CD4-positive, alpha-beta T cell treated with Interleukin-17A for 4 hours (primary cell): ENCODE measurements at places on chromosomes 16 and 17.

- DNase-seq: no peak
Measured at GRCh38 chr16:88315543-88316105, 67.1 kb upstream of the ZNF469 start.

- DNase-seq: peak; percentile 61
Measured at GRCh38 chr17:55576996-55577586, 65.8 kb upstream of the SMIM36 start.

GRCh38 chr16:78566397-78567073, 467.1 kb downstream of the WWOX start:
- DNase-seq: peak; percentile 6

DNA sequence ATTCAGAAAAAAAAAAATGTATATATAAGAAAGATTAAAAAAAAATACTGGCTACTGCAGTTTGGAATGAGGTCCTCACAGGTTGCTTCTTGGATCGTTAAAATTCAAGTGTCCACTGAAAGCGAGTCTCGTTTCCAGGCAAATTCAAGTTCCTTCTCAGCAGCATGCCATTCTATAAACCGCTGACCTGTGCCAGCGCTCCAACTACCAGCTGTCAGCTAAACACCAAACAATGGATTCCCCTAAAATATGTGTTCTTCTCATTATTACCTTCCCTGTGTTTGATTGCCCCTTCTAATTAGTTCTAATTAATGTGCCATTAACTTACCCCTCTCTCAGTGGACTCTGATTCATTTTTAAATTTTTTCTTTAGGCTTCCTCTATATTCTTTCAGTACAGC, 92.4 kb downstream of the DNAH9 start:
- DNase-seq: no peak

DNA sequence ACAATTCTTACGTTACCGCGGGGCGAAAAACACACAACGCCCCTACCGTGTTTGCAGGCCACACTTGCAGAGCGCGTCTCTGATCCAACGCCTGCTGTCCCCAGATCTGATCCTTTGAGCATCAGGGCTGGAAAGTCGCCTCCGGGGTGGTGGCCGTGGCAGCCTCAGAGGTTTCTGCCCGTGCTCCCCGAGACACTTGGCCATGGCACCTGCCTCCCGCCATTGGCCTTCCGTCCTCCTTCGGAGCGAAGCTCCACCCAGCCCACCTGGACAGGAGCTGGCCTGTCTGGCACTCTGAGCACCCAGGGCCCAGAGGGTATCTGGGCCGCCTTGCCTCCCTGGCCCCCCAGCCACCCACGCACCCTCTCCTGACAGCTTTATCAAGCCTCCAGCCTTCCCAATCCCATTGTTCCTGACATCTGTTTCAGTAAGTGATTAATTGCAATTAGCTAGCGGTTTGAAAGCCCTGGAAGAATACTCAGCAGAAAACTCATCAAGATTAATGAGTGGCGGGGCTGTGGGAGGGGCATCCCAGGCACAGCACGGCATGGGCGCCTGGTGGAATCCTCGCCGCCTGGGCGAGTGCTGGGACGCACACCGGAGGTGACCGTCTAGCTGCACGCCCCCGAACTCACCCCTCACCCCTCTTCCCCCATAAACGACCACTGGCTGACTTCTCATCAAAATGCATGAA, 181.5 kb upstream of the GSE1 start:
- DNase-seq: no peak

GRCh38 chr17:79843474-79843815, 4.2 kb upstream of the CBX4 start:
- DNase-seq: peak; percentile 40

- no peak for DNase-seq
Measured at GRCh38 chr17:38731526-38732294, 1.6 kb downstream of the CISD3 start.

- no peak for DNase-seq
Measured at GRCh38 chr17:1709403-1709951, 700 bp downstream of the TLCD2 start.

DNA sequence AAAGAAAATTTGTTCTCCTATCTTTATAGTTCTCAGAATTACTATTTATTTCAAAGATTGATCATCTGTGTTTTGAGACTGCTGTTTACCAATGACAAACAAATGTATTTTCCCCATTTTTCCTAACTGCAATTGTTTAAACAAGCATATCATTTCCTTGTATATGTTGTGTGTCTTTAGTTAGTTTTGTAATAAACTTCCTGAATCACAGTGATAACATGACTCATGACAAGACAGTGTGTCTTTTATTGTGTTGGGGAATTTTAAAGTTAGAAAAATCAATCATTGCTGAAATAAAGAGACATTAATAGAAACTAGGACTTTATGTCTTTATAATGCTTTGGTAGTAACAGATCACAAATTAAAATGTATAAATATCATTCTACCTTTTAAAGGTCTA, 348.5 kb downstream of the KCNJ2 start:
- no peak for DNase-seq

DNA sequence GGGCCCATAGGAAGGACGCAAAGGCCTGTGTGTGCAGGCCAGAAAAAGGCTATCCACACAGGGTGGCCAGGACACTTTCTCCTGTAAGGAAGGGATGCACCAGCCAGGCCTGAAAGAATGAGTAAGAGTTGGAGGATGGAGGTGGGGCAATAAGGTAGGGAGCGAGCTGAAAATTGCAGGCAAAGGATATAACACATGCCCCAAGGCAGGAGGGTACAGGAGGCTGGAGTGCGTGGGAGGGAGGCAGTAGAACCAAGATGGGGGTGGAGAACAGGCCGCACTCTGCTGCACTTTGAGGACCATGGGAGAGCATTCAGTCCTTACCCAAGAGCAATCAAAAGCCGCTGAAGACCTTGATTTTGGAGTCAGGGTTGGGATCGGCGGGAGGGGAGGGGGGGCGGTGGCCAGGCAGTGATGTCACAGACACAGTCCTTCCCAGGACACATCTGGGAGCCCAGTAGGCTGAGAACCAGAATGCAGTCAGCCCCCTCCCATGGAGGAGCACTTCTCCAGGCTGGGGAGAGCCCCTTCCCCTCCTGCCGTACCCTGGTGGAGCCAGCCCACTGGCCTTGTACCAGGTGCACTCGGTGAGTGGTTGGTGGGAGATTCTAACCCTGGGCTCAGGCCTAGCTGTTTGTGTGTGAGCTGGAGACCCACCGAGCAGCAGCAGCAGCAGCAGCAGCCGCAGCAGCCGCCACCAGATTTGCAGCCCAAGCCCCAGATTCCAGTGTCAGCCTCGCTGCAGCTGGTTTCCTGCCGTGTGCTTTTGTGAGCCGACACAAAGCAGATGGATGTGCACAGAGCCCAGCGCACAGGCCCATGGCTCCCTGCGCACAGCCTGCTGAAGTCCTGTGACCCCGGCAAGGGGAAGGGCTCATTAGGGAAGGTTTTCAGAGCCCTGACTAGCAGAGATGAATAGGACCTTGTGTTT, 17.5 kb downstream of the ANKRD40 start:
- no peak for DNase-seq

DNA sequence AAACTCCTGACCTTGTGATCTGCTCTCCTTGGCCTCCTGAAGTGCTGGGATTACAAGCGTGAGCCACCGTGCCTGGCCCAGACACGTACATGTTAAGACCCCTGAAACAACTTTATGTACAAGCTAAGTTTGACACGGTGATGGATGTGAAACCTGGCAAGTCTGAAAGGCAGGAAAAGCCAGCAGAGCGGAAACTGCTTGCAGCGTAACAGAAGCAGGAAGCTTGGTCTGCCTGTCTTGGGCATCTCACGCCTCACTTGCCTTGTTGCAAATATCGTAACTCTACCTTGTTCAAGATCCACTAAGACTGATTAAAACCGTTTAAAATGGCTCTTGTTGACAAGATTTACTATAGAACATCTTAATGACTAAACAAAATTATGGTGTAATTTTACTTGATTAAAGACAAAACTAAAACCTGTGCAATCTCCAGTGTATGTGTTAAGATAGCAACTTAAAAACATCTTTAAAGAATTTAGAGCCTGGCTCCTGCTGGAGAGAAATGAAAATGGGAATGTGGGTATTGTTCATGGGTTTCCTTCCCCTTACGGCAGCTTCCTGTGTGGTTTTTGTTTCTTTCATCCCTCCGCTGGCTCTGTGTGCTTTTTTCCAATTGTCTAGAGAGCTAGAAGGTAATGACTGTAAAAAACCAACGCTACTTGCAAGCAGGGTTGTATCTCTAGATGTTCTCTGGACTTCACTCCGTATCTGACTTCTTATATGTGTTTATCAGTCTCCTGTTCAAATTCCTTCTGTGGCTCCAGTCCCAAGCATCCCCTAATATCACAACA, 477.6 kb downstream of the XYLT1 start:
- DNase-seq: peak; percentile 55

- DNase-seq: no peak
Measured at GRCh38 chr17:73941919-73942530, 261.5 kb upstream of the RPL38 start.

- DNase-seq: no peak
Measured at GRCh38 chr17:75009139-75009724, 3.2 kb upstream of the MRPL58 start.

- no peak for DNase-seq
Measured at GRCh38 chr16:57388359-57389086, 16.0 kb upstream of the CCL17 start.

DNA sequence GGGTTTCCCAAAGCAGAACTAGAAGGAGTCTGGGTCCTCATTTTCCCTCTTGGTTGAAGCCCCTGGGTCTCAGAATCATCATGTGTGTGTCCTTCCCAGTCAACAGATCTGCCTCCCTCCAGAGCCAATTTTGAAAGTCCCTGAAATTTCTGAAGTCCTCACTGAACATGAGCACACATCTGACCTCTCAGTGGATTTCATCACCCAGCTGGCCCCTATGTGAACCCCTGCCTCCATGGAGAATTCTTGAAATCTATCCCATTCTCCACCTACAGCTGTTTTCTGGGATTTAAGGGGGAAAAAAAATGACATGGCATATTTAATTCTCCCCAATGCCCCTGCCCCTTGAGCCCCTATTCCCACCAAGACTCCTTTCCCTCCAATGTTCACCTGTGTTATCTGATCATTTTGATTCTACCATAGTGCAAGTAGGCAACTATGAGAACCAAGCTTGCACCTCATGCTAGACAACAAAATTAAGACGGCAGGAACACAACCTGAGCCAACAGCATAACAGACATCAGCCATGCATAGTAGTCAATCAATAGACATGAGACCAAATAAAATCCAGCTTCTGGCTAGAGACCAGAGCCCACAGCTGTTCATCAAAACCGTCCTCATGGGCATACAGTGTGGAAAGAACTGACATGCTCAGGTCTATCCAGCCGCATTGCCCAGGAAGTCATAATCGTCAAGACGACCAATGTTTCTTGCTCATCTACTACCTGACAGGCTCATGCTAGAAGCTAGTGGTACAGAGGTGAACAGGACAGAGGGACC, 14.9 kb downstream of the SOX9 start:
- DNase-seq: no peak

DNA sequence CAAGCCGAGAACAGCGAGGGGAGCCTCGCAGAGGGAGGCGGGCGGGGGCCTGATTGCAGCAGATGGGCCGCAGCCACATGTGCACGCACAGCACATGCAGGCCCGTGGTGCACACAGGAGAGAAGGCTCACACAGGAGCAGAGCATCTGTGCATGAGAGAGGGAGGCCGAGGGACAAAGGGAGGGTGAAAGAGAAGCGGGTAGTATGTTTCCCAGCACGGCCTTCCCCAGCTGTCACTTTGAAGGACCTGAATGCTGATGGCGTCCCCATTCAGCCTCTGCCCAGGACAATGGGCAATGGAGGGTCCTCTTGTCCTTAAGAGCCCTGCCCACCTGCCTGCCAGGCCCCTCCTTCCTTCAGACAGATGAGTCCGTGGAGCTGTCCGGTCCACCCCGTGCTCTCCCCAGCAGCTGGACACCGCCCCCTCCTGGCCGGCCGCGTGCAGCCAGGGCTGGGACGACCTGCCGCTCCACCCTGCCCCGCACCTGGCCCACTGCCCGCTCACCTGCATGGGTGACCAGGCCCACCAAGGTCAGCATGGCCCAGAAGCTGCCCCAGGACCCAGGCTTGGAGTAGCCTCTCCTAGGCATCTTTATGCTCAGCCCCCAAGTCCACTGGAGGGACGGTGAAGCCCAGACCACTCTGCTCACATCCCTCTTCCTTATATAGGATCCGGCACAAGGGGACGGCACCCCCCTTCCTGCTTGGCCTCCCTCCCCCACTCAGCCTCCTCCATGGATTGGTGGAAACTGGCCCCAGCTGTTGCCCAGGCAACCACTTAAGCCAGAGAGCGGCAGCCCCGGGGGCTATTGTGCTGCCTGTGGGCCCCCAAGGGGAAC, at the start of gene BTBD17:
Gene BTBD17, minus strand, starts transcription at position 639 of the 839 bp plus-strand sequence. Its CDS starts 49 bp downstream, at position 590.
- DNase-seq: peak; percentile 59

DNA sequence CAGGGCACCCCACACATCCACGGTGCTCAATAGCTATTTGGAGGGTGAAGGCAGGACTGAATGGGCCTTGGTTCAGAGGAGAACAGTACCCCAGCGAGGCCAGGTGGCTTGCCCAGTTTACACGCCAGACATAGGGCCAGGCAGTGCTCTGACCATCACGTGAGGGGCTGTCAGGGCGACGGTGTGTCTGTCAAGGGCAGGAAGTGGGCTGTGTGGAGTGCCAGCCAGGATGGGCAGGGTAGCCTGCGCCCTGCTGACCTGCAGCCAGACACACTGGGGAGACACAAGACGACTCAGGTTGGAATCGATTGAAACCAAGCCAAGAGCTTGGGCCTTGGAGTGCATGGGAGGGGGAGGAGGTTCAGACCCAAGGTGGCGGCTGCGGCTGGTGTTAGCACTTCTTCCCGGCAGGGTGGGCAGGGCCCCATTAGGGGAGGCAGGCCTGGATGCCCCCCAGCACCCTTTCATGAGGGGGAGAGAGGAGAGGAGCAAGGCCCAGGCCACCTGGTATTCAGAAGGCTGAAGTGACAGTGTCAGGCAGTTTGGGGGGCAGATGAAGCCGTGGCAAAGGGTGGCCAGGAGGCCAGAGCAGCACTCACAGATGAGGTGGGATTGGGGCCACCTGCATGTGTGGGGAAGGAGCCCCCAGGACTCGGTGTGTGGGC, 68.2 kb downstream of the SREBF1 start:
- DNase-seq: no peak

DNA sequence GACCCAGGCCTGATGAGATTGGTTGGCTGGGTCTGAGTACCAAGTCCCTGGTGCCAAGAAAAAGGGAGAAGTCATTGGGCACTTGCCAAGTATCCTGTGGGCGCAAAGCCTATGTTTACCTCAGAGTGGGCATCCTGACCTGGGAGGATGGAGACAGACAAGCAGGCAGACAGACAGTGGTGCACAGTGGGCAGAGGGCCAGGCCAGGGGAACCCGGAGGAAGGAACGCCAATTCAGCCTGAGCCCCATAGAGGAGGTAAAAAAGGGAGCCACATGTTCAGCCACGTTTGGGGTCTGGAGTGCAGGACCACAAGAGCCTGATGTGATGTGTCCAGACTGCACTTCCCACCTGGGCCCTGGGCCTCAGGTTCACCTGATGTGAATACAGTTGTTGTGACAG, 5.4 kb downstream of the PHKG2 start:
- DNase-seq: no peak

DNA sequence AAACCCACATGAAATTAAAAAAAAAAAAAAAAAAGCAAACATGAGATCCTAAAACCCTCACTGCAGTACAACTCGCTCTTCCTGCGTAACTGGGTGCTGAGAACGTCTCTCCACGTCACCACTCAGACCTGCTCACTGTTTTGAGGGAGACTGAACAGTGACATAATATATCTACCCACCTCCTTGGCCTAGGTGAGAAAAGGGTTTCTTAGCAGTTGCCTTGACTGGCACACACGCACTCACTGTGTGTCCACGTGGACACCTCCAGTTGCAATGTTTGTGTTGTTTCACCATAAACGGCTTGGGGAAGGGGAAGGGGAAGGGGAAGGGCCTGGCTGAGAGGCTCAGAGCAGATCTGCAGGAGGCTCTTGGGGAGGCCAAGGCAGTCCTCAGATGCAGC, 32.0 kb downstream of the FANCA start:
- DNase-seq: no peak

- no peak for DNase-seq
Measured at GRCh38 chr17:5557485-5557884, 26.8 kb downstream of the NLRP1 start.
